CD4-positive, alpha-beta T cell treated with Interleukin-15 for 4 hours (primary cell): ENCODE measurements at places on chromosomes 6 and 20.
A peak's percentile ranks its signal among the peaks of the same experiment; 100 is the strongest.

DNA sequence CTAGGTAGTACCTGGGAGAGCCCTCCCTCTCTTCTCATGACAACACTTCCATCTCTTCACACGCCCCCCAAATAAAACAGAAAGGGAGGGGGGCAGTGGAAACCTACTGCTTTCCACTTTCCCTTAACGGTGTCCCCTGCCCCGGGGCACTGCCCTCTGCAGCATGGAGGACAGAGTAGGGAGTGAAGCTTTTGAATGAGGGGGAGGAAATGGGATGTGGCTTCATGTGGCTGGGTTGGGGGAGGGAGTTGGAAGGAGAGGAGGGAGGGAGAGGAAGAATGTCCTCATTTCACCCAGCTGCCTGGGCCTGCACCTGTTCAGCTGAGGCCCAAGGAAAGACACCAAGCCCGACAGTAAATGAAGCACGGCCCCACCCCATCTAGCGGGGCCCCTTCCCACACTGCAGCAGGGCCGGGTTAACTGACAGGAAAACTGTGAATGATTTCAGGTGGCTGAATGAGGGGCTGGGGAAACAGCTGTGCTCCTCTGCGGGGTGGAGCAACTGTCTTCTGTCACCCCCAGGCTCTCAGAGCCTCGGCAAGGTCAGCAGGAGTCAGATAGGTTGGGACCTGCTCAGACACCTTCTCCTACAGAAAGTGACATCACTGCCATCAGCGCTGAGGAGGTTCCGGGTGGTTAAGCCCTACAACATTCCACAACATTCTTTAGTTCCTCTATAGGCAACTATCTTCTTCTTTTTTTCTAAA lies 40.0 kb upstream of the TAF8 start:
- no peak for DNase-seq

- DNase-seq: no peak
Measured at GRCh38 chr20:35443003-35443402, 5.0 kb upstream of the GDF5 start.

- DNase-seq: no peak
Measured at GRCh38 chr6:138410048-138410735, 6.2 kb downstream of the HEBP2 start.

- peak; percentile 77 for DNase-seq
Measured at GRCh38 chr6:112027942-112028674, 25.8 kb upstream of the CCN6 start.

GRCh38 chr20:47999166-47999565 lies 213.9 kb upstream of the SULF2 start:
- no peak for DNase-seq

DNA sequence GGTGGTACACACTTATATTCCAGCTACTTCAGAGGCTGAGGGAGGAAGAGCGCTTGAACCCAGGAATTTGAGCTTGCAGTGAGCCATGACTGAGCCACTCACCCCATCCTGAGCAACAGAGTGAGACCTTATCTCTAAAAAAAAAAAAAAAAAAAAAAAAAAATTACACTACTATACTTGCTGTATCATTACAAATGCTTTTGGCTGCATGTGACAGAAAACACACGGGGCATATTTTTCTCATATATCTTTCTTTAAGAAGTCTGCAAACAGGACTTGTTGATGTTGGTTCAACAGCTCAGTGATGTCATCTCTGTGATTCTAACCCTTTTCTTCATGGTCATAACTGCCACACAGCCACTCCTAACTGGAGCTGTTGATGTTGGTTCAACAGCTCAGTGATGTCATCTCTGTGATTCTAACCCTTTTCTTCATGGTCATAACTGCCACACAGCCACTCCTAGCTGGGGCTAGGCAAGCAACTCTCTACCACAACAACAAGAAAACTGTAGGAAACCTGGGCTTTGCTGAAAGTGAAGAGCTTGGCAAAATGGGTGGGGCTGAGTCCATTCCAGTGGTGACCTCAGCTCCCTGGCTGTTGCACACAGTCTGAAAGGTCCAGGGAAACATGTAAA lies 19.8 kb downstream of the MTFR2 start:
- DNase-seq: no peak

GRCh38 chr6:169978615-169979161 lies 227.3 kb downstream of the ERMARD start:
- no peak for DNase-seq

DNA sequence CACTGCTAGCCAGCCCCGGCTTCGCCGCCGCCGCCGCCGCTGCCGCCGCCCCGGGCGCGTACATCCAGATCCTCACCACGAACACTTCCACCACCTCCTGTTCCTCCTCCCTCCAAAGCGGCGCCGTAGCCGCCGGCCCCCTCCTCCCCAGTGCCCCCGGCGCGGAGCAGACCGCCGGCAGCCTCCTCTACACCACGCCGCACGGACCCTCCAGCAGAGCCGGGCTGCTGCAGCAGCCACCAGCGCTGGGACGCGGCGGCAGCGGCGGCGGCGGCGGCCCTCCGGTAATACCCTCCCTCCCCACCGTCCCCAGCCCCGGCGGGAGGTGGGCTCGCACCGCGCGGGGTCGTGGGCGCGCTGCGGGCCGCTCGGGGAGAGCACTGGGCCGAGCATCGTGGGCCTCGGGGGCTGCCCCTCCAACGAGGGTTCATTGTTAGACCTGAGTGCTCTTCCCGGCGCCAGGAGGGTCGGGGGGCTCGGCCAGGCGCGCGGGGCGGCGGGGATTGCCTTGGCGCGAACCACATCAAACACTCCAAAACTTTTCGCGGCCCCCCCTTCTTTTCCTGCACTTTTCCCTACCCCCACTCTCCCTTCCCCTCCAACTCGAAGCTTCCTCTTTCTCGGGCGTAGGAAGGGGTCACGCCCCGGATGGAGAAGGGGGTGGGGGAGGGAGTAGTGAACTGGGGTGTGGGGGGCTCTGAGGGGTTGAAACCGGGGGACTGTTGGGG lies 827 bp downstream of the E2F3 start:
- peak; percentile 7 for DNase-seq

DNA sequence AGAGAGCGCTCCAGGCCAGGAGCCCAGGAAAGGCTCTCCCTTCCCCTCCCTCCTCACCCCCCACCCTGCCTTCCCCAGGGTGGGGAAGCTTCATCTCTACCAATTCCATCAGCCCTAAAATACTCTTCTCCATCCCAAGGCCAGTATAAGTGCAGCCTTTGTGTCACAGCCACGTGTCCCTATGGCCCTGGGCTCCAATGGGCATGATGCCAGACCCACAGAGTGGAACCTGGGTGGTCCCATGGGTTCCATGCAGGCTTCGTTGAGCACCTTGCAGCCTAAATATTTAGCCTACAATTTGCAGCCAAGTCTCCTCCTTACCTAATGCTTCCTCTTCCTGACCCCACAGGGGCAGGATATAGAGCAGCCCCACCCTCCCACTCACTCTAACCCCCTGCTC lies 976 bp upstream of the MATN4 start:
- DNase-seq: no peak

- no peak for DNase-seq
Measured at GRCh38 chr20:40686434-40686882, 2.6 kb downstream of the MAFB start.

GRCh38 chr6:83257791-83258190 lies 64.6 kb downstream of the RWDD2A start:
- no peak for DNase-seq

DNA sequence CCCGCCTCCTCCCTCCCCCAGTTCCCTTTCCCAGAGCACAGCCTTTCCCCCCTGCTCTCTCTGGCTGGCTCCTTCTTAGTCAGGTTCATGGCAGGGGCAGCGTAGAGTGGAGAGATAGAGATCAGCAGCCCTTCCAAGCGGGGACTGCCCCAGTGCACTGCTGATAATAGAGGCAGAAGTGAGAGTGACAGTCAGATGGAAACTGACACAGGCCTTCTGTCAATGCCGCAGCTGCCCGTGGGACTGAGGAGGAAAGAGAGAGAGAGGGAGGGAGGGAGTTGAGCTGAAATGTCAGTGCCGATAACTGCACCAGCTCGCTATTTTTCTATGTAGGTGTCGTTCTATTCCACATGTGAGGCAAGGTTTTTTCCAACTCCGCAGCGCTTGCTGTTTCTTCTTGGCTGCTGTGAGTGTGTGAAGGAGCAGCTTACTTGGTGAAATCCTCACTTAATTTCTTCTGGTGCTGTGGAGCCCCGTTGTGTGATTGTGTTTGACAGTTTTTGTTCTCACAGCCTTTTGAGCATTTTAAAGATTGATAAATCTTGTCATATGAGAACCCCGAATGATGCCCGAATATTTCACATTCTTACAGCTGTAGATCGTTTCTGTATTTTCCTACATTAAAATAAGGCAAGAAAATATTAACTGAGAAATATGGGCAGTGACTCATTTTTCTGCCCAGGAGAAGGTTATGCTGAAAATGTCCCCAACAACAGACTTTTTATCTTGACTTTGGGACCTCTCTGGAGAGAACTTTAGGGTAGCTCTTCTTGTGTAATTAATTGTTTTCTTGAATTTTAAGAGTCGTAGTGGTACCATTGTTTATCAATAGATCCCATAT lies 386.4 kb upstream of the MMS22L start:
- no peak for DNase-seq

DNA sequence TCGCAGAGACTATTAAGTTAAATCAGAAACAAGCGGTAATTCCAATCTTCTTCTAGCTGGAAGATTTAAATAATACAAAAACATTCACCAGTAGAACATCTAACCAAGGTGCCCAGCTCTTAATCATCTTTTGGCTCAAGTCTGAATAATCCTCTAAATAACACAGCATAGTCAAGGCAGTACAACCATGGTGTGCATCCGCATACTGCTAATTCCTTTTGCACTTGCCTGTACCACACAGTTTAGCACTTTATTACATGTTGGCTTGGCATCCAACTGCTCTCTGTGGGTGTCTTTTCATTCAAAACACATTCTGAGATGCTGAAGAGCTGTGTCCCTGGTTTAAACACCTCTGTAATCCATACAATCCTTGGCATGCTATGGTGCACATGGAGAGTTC lies 42.3 kb downstream of the VGLL2 start:
- DNase-seq: no peak

- DNase-seq: no peak
Measured at GRCh38 chr6:31479151-31479932, 18.6 kb upstream of the MICB start.

DNA sequence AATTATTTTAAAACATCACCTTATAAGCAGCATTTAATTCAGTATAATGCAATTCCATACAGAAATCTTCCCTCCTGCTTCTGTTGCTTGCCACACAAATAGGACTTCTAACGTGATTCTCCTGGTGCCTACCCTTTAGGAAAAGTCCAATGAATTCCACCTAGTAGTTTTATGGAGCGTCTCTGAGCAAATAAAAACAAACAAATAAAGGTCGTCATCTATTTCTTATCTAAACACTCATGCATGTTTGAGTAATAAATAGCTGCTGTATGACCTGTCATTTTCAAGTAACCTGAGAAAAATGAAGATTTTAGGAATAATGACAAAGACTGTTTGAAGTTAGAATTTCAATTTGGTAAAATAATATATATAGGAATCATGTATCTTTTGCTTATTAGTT lies 102.7 kb downstream of the BMP5 start:
- no peak for DNase-seq

GRCh38 chr20:56483970-56484369 lies 15.5 kb downstream of the RTF2 start:
- DNase-seq: no peak

- no peak for DNase-seq
Measured at GRCh38 chr6:136468711-136469110, 81.5 kb downstream of the MAP7 start.

DNA sequence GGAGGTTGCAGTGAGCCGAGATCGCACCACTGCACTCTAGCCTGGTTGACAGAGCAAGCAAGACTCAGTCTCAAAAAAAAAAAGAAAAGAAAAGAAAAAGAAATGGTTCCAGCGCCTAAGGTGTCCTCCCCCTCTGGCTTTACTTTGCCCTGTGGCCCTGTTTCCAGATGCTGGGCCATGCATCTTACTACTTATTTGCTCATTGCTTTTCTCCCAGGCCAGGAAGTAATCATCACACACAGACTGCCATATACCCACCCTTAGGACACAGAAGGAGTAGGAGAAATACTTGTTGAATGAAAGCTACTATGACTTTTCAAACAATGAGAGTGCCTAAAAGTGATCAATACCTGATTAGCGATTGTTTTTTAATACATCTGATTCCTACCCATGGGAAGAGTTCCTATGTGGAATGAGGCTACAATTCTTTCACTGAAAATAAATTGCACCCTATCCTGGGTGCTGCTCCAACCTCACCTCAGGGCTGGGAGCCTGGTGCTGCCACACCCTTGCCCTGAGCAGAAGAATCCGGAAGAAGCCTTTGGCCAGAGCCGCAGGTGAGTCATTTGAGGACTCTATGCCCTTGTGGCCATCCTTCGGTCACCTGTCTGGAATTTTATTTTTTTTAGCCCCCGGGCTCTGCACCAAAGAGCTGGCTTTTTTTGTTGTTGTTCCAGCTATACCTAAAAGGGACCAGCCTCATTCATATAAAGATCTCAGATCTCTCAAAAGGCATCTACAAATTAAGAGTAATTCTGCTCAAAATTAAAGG lies 22.7 kb upstream of the TFAP2C start:
- DNase-seq: no peak

DNA sequence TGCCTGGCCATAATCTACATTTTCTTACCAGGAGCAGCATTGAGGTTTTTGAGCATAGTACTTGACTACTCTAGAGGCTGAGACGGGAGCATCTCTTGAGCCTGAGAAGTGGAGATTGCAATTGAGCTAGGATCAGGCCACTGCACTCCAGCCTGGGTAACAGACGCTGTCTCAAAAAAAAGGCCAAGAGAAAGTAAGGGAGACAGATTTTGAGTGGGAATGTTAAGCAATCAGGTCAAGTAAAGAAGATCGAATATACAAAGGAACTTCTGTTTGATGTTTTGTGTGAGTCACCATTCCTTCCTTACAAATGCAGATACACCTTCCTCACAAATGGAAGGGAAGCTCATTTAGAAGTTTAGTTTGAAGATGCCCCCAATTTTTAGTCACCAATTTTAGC lies 4.4 kb downstream of the PNRC1 start:
- DNase-seq: no peak

- DNase-seq: no peak
Measured at GRCh38 chr20:59676851-59677182, 72.5 kb downstream of the PHACTR3 start.

- DNase-seq: no peak
Measured at GRCh38 chr6:33983109-33983716, 162.7 kb downstream of the GRM4 start.

DNA sequence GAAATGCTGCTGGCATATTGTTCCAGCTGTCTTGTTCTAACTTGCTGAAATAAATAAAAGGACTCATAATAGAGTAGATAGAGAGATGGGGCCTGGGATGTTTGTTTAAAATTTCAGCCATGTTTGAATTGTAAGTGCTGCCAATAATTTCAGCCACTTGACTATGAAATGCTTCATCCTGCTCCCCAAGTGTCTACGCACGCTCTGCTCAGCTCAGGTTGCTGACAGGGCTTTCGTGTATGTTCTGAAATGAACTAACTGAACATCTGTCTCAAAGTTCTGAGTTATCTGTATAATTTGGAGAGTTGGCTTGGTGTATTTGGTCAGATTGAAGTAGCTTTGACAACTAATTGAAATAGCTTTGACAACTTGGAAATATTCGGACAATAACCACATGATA lies 387.8 kb downstream of the BMP2 start:
- no peak for DNase-seq

- DNase-seq: peak; percentile 32
Measured at GRCh38 chr6:45663251-45664221, 285.8 kb upstream of the SUPT3H start.
